ENCODE measurements at places on chromosomes 6 and 20.

DNA sequence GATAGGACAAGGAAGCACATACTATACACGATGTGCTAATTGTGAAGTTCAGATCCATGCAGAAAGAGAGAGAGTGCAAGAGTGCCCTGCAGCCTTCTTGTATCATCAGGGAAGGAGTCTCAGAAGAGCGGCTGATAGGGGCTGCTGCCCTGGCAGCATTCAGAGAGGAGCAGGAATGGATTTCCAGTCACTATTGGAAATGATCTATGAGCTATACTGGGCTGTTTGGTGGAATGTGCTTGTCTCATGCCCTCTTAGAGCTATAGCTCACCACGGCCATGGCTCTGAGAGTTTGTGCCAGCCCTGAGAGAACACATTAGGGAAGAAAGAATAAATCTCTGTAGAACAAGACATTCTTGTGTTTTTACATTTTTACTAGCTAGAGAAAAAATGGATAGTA, 212.6 kb upstream of the RAB32 start:
- DNase-seq = no peak

DNA sequence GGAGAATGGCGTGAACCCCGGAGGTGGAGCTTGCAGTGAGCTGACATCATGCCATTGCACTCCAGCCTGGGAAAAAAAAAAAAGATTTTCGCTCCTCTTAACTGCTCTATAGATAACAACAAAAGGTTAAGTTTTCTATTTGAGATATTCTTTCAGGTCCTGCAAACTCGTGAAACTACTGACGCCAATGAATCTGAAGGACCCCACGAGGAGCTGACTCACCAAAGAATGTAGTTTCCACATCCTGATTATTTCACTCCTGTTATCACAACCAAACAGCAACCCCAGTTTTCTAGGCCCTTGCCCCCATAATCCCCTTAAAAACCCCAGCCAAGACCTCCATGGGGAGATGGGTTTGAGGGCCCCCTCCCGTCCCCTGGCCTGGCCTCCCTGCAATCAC, 58.7 kb downstream of the OTOR start:
- no peak for DNase-seq

DNA sequence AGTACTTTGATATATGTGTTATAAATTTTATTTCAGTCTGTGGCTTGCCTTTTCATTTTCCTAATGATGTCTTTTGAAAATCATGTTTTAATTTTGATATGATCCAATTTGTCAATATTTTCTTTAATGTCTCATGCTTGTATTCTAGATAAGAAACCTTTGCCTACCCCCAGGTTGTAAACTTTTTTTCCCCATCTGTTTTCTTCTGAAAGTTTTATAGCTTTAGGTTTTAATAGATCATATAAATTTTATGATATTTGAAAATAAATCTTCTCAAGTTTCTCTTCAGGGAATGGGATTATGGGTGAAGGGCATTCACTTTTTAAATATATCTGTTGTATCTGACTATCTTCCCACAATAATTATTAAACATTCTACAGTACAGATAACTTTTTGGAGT, 66.7 kb downstream of the SESN1 start:
- DNase-seq = no peak

DNA sequence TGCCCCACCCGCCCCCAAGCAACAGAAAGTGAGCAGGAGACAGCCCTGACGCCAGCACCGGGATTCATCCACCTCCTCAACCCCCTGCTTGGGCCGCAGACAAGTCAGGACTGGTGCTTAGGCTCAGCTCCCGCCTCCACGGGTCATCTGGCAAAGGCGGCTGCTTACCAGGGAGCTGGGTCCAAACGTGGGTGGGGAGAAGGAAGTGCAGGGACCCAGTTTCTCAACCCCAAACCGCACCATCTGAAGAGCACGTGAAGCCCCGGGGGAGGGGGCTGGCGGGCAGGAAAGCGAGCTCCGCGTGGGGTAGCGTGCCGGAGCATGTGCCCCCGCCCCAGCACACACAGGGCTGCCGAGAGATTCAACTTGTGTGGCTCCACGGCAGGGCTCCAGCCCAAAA, 87.2 kb downstream of the BMP7 start:
- DNase-seq = no peak

- no peak for DNase-seq
Observed at GRCh38 chr20:58568126-58568482, 52.9 kb upstream of the APCDD1L start.

GRCh38 chr20:63864545-63864977, 509 bp upstream of the TPD52L2 start:
- no peak for DNase-seq

GRCh38 chr6:13671548-13672127, 40.0 kb downstream of the RANBP9 start:
- no peak for DNase-seq

DNA sequence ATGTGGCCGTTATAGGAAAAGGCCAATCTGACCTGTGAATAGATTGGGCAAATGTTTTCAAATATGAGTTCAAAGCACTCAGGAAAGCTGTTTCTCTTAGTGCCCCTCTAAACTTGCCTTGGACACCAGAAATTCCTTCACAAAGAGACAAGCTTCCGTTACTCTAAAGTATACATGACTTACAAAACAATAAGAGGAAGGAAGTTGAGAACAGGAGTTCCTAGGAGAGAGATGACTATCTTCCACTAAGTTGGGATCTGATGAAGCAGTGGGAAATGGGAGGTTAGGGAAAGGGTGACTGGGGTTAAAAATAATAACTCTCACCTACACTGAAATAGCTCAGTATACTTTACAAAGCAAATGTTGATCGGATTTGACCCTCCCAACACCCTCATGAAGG, 50.0 kb downstream of the ISM1 start:
- no peak for DNase-seq

GRCh38 chr6:170187669-170188566, 103.0 kb downstream of the DLL1 start:
- DNase-seq = no peak

DNA sequence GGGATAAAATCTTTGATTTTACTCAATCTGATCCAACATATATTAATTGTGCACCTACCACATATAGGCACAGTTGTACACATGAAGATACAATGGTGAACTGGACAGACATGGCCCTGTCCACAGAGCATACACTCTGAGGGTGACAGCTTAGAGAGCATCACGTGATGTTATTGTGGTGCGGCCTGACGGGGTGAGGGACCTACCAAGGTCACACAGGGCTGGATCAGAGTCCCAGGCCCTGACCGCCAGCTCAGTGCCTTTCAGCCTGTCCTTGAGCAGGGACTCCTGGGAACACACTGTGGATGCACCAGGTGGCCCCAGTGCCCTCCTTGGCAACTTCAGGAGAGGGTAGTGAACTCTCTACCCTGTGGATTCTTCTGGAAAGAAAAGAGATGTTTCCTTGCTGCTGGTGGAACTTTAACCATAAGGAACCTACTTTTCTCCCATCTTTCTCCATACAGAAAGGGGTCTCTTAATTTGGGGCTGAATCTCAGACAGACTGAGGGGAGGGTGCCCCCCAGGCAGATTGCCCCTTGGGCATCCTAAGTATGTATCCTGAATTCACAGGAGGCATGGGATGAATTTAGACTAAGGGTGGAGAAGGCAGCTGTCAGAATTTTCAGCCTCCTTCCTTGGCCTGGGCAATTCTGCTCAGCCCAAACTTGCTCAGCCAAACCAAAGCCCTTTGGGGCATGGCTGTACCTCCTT, 26.5 kb downstream of the PCK1 start:
- no peak for DNase-seq
